DMS79 treated with DMSO at 0.1 percent for 48 hours (cell line): ENCODE measurements at places on chromosomes 16 and 17.

- DNase-seq, result no peak
Observed at GRCh38 chr17:16187642-16188041, 27.7 kb downstream of the NCOR1 start.

DNA sequence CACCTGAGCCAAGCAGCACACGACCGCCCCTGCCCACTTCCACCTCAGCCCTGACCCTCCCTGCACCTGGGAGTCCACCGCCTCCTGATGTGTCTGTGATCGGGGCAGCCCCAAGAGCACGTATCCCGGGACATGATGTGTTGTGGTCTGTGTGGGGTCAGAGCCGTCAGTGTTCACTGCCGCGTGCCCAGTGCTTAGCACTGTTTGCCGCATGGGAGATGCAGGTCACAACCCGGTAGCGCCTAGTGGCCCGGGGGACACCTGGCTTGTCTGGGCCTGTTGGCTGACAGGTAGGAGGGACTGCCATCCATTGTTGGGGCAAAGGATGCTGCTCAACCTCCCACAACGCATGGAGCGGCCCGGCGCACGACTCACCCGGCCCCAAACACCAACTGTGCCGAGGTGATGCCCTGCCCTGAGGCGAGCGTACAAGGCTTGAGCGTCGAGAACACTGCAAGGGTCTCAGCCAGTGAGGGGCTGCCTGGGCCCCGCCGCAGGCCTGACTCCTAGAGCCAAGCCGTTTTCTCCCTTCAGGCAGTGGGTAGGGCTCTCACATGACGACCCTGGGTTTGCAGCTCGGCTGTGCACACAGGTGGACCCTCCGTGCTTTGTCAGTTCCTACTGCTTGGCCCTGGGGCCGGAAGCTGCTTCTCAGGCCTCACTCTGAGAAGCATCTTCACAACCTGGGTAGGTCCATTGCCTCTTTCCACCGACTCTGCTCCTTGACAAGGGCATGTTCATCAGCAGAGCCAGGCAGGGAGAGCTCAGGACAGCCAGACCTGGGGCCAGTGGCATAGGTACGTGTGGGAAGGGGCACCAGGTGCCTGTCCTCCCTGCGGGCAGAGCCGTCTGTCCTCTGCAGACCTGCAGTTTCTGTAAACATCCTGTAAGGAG, 5.9 kb upstream of the C16orf95 start:
- no peak for DNase-seq

DNA sequence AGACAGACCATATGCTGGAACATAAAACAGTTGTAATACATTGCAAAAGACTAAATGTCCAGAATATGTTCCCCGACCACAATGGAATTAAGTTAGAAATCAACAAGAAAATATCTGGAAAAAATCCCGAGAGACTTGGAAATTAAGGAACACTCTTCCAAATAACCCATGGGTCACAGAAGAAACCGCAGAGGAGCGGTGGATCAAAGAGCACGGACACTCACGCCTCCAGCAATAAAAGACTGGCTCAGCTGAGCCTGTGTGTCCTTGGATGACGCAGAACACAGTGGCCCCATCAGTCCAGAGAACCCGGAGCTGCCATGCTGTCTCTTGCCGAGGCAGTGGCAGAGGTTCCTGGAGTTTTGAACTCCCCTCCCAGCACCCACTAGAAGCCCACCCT, 30.9 kb upstream of the FOXF1 start:
- DNase-seq, result no peak

GRCh38 chr16:24288516-24288915, 32.4 kb downstream of the CACNG3 start:
- DNase-seq, result no peak

GRCh38 chr17:48752399-48753288, 24.1 kb upstream of the HOXB13 start:
- DNase-seq, result no peak

GRCh38 chr16:55046513-55046912, 115.8 kb downstream of the IRX5 start:
- DNase-seq, result no peak
